Chondrocyte (in vitro differentiated cells): ENCODE measurements at places on chromosomes 5 and 9. TPM values are rescaled to one million over a fixed set of nuclear protein-coding genes. Genes with fewer than 3 reads are reported as not detected.

SLC4A9 gene
- not detected in 3 replicates for total RNA-seq

TLX3 gene
- total RNA-seq: not detected in 3 replicates

FRRS1L gene
- total RNA-seq: 3.6 to 5.3 TPM (median 4.1 TPM) in 3 replicates

DNA sequence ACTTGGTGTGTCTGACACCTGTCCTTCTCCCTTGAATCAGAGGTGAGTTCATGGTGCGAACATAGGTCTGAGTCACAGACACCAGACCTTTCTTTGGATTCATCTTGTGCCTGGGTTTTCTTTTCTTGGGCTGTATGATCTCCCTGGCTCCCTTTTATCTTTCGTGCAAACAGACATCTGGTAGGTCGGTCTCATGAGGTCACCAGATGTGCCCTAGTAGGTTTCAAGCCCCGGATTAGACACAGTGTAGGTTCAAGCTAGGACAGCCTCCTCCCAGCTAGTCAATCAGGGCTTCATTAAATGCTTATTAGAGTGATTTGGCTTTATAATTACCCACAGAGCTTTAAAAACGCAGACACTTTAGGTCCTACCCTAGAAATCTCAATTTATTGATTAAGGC, 106.0 kb upstream of the MYO10 start:
- no peak for DNase-seq

GRCh38 chr5:147410496-147411358, 99.1 kb downstream of the DPYSL3 start:
- no peak for DNase-seq

DNA sequence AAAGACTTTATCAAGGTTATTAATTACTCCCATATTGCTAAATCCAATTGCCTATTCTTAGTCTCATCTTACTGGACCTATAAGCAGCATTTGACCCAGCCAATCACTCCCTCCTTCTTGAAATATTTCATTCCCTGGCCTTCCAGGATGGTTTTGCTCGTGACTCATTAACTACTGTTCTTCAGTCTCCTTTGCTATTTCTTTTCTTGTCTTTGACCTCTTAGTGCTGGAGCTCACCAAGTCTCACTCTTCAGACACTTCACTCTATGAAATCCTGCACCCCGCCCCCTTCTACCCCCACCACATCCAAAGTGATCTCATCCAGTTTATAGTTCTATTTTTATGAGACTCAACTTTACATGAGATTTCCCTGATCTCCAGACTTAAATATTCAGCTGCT, 803.1 kb upstream of the WWC1 start:
- DNase-seq: no peak

DNA sequence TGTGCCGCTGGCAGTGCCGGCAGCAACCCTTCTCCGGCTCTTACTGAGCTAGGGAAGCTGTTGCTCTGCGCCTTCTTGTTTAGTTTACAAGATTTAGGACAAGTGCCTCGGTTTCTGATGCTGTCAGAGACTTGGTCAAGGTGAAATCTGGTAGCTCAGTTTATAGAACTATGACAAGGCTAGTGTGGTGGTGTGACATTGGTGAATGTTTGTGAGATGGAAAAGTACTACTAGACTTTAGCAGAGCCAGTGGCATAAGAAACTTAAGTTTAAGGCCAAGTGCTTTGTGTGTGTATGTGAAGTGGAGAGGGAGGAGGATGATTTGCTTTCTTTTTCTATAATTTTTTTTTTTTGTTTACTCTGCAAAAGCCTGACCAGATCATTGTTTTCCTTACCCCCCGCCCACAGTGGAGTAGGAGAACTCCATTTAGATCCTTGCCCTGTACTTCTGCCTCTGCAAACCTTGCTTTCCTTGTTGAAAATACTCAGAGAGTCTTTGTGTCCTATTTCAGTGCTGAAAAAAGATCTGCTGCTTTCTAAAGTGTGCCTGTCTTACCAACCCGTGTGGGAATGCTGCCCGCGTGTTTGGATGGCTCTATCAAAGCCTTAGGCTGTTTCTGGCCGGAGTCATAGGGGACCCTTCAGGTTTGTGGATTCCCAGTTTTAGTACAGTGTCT, 75.9 kb downstream of the TRIO start:
- no peak for DNase-seq

DNA sequence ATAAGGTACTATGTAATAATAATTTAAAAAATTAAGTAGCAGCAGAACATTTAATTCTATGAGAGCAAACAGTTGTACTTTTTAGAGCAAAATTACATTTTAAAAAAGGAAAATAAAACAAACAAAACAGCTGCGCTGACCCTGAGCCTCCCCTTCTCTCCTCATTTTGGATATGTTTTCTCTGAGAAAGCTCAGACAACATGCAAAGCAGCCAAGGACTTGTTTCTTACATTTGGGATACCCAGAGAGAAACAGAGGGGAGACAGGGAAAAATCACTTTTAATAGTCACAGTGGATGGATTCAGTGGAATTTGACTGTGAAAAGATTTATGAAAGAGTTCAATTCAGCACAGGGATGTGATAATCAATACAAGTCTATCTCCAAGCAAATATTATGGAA, 299.2 kb downstream of the EBF1 start:
- no peak for DNase-seq

DNA sequence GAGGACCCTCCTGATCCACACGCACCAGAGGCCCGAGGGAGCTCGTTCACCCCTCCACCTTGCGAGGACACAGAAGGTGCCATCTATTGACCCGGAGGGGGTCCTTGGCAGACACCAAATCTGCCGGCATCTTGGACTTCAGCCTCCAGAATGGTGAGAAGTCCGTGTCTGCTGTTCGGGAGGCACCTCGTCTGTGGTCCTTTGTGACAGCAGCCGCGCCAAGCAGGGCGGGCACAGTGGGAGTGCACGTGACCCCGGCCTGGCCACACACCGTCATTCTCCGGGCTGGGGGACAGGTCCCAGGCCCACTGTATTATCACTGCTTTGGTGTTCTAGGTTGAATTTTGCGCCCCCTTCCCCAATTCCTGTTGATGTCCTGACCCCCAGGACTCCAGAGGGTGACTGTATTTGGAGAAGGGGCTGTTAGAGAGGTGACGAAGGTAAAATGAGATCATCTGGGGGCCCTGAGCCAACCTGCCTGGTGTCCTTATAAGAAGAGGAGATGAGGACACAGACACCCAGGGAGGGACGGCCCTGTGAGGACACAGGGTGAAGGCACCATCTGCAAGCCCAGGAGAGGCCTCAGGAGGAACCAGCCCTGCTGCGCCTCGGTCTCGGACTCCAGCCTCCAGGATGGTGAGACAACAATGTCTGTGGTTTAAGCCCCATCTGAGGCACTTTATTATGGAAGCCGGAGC, 15.7 kb downstream of the LPCAT1 start:
- peak; percentile 64 for DNase-seq

DNA sequence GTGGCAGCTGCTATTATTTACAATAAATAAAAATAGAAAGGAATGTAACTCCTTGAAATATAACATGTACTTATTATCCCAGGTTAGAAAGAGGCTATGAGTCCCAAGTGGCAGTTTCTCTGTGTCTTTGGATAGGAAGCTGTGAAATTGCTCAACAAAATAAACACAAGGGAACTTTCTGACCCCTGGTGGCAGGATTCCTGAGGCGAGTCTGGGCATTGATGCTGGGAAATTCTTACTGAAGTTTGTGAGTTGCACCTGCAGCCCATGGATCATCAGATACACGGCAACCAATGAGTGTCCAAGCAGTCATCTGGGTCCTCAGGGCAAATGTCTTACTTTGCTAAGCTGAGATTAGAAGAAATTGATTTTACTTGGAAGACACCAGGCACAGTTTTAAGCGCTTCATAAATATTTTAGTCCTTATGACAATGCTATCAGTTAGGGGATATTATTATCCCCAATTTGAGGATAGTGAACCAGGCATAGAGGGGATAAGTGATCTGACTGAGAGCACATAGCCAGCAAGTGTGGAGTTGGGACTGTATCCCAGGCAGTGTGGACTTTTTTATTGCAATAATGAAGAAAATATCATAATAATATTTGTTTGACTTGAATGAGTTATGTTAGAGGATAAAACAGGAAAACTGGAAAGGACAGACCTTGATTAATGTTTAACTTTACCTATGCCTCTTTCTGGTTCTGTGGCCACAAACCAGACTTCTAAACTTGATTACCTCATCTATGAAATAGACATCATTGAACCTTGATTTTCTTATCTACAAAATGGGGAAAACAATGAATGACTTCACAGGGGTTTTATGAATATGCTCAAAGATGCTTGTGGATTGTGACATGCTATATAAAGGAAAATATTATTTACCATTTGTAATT, 265.5 kb upstream of the ADAMTSL1 start:
- no peak for DNase-seq
